ENCODE measurements at places on chromosomes 4 and X. TPM values are rescaled to one million over a fixed set of nuclear protein-coding genes. Genes with fewer than 3 reads are reported as not detected.

- no peaks in the 10 kb centered on the region for H3K4me1 ChIP-seq
- no peak overlapping the region for H3K4me3 ChIP-seq
- no peak for DNase-seq
- no peaks in the 10 kb centered on the region for H3K27me3 ChIP-seq
Measured at GRCh38 chr4:33518856-33519255, 2725.5 kb downstream of the ARAP2 start.

DNA sequence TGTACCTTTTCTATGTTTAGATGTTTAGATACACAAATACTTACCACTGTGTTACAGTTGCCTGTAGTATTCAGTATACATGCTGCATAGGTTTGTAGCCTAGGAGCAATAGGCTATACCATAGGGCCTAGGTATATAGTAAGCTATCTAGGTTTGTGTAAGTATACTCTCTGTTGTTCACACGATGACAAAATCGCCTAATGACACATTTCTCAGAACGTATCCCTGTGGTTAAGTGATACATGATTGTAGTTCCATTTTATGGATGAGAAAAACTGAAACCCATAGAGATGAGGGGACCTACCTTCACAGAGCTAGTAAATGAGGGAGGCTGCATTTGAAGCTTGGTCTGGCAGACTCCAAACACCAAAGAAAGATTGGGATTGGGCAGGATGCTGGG, 79.4 kb upstream of the EFNB1 start:
- H3K27ac ChIP-seq: no peak overlapping the region
- no peaks in the 10 kb centered on the region for H3K4me1 ChIP-seq
- DNase-seq: no peak
- no peaks in the 10 kb centered on the region for H3K36me3 ChIP-seq
- H3K27me3 ChIP-seq: no peaks in the 10 kb centered on the region
- no peak overlapping the region for H3K4me3 ChIP-seq

DNA sequence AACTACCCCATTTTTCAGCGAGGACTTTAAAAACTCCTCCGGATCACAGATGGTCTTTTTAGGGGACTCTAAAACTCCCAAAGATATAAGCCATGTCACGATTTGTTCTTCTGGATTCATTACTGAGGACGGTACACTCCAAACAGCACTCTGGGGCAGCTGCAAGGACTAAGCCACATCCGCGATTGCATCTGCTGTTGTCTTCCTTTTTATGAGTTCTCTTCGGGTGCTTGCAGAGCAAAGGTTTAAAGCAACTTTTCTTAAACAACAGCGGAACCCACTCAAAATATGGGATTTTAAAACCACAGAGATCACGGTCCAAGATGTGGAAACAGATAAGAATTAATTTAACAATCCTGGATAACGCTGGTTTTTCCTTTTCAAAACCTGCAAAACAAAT, at the start of gene ARHGEF6:
ARHGEF6 (minus strand) TSS at position 170 of the 400 bp plus-strand sequence; CDS start at position 120, 50 bp downstream.
- H3K27ac ChIP-seq: peak within 1 kb of the TSS; percentile 71
- H3K4me3 ChIP-seq: no peak within 1 kb of the TSS
- DNase-seq: peak; percentile 38

DNA sequence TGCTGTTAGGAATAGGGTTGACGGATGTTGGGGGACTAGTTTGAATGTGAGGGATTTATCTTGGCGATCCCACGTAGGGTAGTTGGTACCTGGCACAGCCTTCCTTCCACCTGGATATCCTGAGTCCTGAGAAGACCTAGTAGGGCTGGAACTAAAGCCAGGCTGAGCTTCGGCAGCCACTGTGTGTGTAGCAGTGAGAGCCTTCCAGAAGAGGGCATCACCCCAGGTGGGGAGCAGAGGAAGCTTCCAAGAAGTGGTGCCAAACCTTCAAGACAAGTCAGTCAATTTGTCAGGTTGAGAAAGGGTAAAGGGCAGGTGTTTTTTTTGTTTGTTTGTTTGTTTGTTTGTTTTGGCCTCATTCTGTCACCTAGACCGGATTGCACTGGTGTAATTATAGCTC, 1.2 kb upstream of the FGFBP2 start:
- H3K27ac ChIP-seq: no peak overlapping the region
- no peaks in the 10 kb centered on the region for H3K4me1 ChIP-seq
- DNase-seq: no peak
- H3K27me3 ChIP-seq: no peaks in the 10 kb centered on the region

GRCh38 chr4:146398896-146399445, 122.8 kb downstream of the SLC10A7 start:
- no peaks in the 10 kb centered on the region for H3K4me1 ChIP-seq
- DNase-seq: no peak
- H3K4me3 ChIP-seq: no peak overlapping the region
- H3K27me3 ChIP-seq: no peaks in the 10 kb centered on the region
- H3K27ac ChIP-seq: no peak overlapping the region
- no peaks in the 10 kb centered on the region for H3K36me3 ChIP-seq

DNA sequence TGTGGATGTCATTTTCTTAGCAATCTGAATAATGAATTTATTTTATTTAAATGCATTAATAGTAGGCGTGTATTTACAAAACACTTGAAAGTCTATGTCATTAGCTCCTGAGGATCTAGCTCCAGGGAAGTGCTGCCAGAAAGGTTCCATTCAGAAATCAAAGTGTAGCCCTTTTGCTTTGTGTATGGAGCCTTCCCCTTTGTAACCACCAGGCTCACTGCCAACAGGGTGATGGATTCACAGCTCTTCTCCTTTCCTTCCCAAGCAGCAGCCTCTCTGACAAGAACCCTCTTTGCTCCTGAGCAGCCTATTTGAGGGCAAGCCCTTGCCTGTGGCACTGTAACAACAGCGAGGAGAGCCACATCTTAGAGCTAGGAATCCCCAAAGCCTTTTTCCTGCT, 286.0 kb upstream of the RASGEF1B start:
- no peak overlapping the region for H3K27ac ChIP-seq
- DNase-seq: no peak
- no peaks in the 10 kb centered on the region for H3K36me3 ChIP-seq
- H3K4me1 ChIP-seq: no peaks in the 10 kb centered on the region
- H3K27me3 ChIP-seq: no peaks in the 10 kb centered on the region

- H3K27me3 ChIP-seq: no peaks in the 10 kb centered on the region
- no peaks in the 10 kb centered on the region for H3K36me3 ChIP-seq
- peak overlapping the region; percentile 54 for H3K27ac ChIP-seq
- H3K4me1 ChIP-seq: peaks cover 10% of the 10 kb centered on the region
- DNase-seq: no peak
Measured at GRCh38 chr4:169114341-169114974, 104.4 kb upstream of the CBR4 start.

GRCh38 chr4:93759506-93759905, 69.0 kb upstream of the ATOH1 start:
- H3K36me3 ChIP-seq: no peaks in the 10 kb centered on the region
- DNase-seq: no peak
- no peak overlapping the region for H3K4me3 ChIP-seq
- no peaks in the 10 kb centered on the region for H3K27me3 ChIP-seq

- H3K27me3 ChIP-seq: no peaks in the 10 kb centered on the region
- H3K4me3 ChIP-seq: peak overlapping the region; percentile 77
- peaks cover 11% of the 10 kb centered on the region for H3K4me1 ChIP-seq
- peak overlapping the region; percentile 92 for H3K27ac ChIP-seq
- peak; percentile 56 for DNase-seq
- no peaks in the 10 kb centered on the region for H3K36me3 ChIP-seq
Measured at GRCh38 chr4:87219632-87220093, 755 bp downstream of the KLHL8 start.

DNA sequence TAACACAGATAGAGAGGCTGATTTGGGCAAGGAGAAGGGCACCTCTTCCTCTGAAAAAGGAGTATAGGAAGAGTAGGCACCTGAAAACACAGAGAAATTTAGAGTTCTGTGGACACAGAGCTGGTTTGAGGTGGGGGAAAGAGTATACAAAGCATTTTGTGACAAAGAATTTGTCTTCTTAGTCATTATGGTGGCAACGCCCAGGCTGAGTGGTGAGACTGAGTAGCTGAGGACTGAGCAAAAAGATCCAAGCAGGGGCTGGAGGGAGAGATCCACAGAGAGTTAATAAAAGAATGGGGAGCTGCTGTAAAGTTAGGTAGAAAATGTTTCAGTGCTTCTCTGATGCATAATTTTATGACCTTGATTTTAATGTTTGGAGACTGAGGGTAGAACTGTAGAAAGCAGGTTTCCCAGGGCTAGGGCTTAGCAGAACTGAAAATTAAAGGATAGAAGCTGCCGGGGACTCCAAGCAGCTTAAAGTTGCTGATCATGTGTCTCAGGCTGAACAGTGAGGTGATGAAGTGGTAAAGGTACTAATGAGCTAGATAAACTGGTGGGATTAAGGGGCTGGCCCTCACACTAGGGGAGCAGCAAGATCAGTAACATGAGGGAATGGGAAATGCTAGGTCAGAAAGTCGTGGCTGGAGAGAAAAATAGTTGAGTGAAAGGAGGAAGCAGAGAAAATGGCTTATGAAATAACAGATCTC, 118.9 kb downstream of the CEP44 start:
- H3K27me3 ChIP-seq: no peaks in the 10 kb centered on the region
- no peak overlapping the region for H3K27ac ChIP-seq
- no peak for DNase-seq
- H3K4me3 ChIP-seq: no peak overlapping the region
- no peaks in the 10 kb centered on the region for H3K36me3 ChIP-seq

DNA sequence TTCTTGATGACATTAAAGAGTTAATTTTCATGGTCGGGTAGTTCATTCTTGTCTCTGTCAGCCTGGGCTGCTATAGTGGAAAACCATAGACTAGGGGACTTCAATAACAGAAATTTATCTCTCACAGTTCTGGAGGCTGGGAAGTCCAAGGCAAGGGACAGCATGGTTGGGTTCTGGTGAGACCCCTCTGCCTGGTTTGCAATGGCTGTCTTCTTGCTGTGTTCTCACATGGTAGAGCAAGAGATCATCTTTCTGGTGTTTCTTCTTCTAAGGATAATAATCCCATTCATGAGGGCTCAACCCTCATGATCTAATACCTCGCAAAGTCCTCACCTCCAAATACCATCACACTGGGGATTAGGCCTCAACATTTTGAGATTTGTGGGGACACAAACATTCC, 50.1 kb downstream of the RHOH start:
- H3K4me3 ChIP-seq: no peak overlapping the region
- no peak overlapping the region for H3K27ac ChIP-seq
- DNase-seq: no peak
- no peaks in the 10 kb centered on the region for H3K4me1 ChIP-seq
- no peaks in the 10 kb centered on the region for H3K36me3 ChIP-seq
- no peaks in the 10 kb centered on the region for H3K27me3 ChIP-seq

Gene ZNF711
- 3.8 TPM for total RNA-seq

Gene CLGN
- total RNA-seq: 1.5 TPM

Gene EXOSC9
- 13.2 TPM for total RNA-seq
